Vagina (tissue), 2 donors: ENCODE measurements at places on chromosomes 16 and 17.

DNA sequence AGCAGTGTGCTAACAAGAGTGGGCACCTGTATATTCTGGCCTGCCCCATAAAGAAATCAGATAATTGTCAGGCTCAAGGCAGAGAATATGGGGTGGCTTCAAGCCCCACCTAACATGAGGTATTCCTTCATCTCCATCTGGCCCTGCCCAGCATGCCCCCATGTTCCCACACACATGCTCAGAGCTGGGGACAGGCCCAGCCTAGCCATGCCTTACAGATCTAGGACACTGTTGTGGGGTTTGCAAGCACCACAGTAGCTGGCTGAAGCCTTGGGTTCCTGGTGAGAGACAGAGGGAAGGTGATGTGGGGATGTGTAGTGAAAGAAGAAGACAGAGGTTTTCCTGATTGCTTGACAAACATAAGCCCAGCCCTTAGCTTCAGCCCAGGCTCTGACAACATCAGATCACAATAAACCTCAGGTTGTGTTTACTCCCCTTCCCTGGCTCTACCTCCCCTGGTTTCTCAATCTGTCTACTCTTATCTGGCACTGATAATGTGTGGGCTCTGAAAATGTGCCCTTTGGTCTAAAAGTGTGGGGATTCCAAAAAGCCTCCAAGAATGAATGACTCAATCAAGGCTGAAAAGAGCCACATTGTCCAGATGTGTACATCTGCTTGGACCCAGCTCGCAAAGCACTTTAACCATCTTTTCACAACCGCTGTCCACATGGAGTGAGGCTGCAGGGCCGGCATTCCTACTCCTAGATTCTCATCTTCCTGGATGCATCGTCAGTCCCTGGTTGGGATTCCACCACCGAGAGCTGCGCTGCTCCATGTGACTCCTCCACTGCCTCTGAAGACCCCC, 34.4 kb downstream of the CDRT4 start:
- no peak for DNase-seq

- no peak for DNase-seq
Observed at GRCh38 chr17:75475851-75476250, 19.4 kb downstream of the TMEM94 start.

- no peak for DNase-seq
Observed at GRCh38 chr17:52134641-52135040, 23.9 kb downstream of the CA10 start.

GRCh38 chr17:80025796-80026195, 9.9 kb downstream of the TBC1D16 start:
- no peak for DNase-seq
